HFFc6 (cell line): ENCODE measurements at places on chromosomes 2 and 18.

DNA sequence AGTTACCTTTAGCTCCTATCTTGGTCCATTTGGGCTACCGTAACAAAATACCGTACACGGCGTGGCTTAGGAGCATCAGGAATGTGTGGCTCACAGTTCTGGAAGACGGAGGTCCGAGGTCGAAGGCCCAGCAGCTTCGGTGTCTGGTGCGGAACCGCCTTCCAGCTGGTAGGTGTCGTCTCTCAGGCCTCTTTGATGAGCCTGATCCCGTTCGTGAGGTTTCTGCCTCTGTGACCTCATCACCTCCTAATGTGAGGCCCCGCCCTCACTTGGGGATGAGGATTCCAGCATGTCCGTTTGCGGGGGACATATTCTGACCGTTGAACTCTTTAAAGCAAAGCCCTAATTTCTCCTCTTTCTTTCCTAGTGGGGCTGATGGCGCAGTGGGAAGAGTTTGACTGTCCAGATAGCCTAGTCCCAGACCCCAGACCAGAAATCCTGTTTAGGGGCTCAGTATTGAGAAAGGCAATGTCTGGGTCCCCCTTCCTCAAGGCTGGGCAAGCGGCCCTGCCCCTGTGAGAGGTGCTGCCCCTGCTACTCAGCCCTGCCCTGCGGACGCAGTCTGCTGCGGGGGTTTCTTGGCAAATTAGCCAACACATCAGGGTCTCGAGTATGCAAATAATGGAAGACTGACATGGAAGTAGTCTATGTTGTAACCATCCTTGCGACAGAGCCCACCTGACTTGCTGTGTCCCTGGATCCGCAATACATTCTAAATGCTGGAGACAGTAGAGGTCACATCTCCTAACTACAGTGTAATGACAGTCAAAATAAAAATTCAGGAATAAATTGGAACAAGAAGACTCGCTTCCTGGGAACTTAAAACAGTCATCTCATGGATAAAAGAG, 128.0 kb downstream of the ASB1 start:
- no peak for DNase-seq

DNA sequence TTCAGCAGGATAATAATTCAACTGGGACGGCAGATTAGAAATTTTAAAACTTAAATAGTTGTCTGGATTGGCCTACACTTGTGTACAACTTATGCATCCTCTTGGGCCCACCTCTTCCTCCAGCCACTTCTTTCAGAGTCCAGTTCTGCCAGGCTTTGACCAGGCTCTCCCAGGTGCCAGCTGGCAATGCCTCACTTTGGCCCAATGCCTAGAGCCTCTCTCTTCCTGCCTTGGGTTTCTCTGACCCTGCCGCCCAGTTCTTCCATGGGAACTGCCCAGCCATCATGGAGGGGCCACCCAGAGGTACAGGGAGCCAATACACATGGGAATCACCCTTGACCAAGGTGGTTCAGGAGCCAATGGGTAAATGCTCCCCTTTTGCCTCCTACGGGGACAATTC, 135.5 kb downstream of the IRS1 start:
- no peak for DNase-seq

DNA sequence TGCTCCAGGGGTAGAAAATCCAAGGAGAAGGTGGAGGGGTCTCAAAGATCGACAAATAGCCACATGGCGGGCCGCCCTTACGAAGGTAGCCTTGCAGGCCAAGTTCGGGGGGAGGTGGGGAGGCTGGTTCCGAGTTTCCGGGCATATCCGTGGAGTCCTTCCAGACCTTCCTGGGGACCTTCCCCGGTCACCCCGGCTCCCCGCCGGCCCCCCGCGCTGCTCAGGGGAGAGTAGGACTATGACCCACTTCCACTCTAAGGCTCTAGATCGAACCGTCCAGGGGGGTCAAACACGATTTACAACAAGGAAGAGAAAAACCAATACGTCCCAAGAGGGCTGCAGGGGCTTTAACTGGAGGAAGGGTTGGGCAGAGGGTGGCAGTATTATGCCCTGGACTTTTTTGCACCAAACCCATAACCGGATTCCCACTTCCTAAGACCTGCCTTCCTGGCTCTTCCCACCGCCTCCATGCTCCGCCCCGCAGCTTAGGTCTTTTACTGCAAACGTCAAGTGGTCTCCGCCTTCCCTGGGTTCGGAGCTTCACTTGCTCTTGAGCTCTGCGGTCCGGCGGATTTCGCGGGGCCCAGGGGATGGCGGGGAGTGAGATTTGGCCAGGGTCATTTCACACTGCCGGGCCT, 779 bp upstream of the LYPD6 start:
- DNase-seq, result peak; percentile 48

- DNase-seq, result no peak
Observed at GRCh38 chr18:58078889-58079573, 35.0 kb downstream of the NEDD4L start.

DNA sequence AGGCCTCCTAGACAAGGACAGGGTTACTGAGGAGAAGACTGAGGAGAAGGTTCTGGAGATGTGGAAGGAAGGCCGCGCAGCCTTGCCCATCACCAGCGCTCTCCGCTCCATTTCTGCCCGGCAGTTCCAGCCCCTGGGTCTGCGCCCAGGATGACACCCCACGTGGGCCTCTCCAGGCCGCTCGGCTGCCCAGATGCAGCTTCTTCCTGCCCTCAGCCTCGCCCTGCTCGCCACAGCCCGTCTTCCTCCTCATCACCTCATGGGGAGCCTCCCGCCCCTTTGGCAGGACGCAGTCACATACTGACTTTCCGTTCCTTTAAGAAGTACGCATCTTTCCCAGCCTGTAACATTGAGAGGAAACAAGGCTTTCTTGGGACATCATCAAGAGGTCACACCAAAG, 37.1 kb downstream of the SNTG2 start:
- no peak for DNase-seq

GRCh38 chr2:161147856-161148255, 12.4 kb upstream of the TANK start:
- DNase-seq, result no peak

GRCh38 chr2:8996006-8996405, 7.5 kb downstream of the MBOAT2 start:
- DNase-seq, result no peak

DNA sequence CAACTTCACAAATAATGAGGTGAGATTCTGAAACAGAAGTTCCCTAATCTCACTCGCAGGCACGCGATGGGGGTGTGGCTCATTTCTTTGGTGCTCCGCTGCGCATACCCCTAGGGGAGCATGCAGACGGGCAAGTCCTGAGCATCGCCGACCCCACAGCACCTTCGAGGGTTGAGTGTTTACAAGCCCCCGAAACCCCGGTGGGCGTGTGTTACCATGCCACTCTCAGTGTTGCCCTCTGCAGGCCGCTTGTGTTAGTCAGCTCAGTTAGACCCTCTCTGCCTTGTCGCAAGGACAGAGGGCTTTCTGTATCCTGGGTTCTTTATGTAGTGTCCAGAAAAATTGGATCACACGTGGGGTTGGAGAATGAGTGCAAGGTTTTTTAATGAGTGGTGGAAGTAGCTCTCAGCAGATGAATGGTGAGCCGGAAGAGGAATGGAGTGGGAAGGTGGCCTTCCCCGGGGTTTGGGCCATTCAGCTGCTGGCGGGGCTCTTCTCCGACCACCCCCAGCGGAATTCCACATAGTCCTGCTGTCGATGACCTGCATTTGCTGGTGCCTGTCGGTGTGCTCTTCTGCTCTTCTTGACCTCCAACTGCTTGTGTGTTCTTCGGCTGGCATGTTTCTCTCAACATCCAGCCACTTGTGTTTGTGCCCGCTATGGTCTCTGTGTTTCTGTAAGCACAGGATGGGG, 191.3 kb downstream of the RPRM start:
- DNase-seq, result no peak

DNA sequence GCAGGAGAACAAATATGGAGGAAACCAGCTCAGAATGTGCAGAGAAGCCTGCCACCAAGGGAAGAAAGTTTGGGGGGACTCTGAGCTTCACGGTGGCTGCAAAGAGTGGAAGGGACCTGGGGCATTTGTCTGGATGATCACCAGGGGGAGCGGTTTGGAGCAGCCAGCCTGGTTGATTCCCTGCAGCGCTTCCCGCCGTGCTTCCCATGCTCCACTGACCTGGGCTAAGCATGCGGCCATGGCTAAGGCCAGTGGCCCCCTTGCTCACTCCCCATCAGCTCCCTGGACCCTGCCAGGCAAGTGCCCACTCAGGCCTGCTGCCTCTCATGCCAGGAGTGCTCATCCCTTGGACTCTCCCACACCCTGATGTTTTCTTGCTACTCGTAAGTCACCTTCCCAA, 27.0 kb downstream of the NTSR2 start:
- DNase-seq, result no peak

- DNase-seq, result peak; percentile 52
Observed at GRCh38 chr2:29196792-29197788, 81.9 kb downstream of the CLIP4 start.

GRCh38 chr2:159009940-159010339, 41.5 kb downstream of the TANC1 start:
- no peak for DNase-seq

DNA sequence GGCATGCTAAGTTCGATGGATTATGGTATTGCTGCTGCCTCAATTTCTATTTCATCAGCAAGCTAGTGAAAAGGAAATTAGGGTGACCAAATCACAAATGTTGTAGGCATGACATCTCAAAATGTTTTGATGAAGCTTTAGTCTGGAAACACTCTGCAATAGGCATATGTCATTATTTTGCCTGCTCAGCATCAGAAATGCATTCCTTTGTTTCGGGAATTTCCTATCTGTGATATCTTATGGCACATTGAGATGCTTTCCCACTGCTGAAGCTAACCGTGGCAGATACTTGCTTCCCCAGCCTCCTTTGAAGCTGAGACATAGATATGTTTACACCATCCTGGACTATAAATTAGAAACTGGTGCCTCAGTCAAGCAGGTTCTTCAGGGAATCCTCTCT, 119.7 kb downstream of the CDC42EP3 start:
- no peak for DNase-seq

DNA sequence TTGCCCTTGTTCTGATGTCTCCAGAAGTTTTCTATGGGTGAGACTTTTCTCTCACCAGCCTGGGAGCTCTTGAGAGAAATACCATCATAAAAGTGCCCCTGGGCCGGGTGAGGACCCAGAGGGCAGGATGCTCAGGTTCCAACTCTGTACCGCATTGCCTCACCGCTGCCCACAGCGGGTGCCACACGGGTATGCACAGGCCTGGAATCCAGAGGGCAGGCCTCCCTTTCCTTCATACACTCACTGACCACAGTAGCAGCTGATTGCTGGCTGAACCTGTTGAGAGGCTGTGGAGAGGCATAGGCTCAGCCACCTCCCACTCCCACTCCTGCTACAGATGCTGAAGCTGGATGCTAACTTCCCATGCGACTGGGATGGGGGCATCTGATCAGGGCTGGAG, 293.8 kb downstream of the CYP26B1 start:
- no peak for DNase-seq

- DNase-seq, result no peak
Observed at GRCh38 chr18:58860747-58861231, 3.9 kb upstream of the ZNF532 start.

DNA sequence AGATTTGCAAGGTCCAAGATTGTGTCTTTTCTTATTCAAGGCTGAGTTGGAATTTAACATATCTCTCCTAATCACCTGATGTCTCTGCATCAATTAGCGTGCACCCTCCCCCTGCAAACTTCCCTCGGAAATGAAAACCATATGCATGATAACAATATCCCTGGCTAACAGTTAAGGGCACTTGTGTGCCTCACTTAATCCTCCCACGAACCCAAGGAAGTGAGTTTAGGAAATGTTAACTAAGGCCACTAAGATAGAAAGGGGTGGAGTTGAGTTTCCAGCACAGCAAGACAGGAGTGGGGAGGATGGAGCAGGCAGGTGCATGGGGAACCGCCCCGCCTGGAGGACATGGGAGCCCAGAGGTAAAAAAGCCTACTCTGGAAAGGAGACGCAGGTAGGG, 52.4 kb upstream of the PTMA start:
- DNase-seq, result no peak

- no peak for DNase-seq
Observed at GRCh38 chr2:69947325-69947931, 14.0 kb downstream of the ASPRV1 start.

GRCh38 chr2:10774394-10774793, 38.2 kb downstream of the PDIA6 start:
- no peak for DNase-seq

DNA sequence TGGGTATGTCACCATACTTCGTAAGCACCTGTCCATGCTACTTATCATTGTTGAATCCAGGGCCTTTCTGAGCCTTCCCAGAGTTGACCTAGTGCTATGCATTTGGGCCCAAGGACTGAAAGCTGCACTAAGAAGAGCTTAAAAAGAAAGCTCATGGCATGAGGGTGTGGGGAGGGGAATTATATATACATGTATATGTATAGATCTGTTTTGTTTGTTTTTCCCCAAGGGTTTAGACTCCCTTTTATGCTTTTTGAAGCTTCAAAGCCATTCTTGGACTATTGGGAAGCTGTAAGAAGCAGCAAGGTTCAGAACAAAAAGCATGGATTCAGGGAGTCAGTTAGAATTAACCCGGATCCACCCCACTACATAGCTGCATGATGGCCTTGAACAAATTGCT, 23.3 kb downstream of the MFF start:
- DNase-seq, result no peak

GRCh38 chr2:191115804-191116203, 35.0 kb downstream of the STAT4 start:
- no peak for DNase-seq

- DNase-seq, result no peak
Observed at GRCh38 chr2:95353613-95354468, 48.7 kb upstream of the FAHD2A start.

GRCh38 chr2:12064153-12064552, 317.7 kb downstream of the LPIN1 start:
- no peak for DNase-seq

- DNase-seq, result no peak
Observed at GRCh38 chr2:20585710-20586594, 64.9 kb downstream of the HS1BP3 start.

- no peak for DNase-seq
Observed at GRCh38 chr2:176283291-176284068, 14.2 kb downstream of the MTX2 start.

GRCh38 chr18:49769047-49769728, 44.1 kb downstream of the ACAA2 start:
- DNase-seq, result no peak

DNA sequence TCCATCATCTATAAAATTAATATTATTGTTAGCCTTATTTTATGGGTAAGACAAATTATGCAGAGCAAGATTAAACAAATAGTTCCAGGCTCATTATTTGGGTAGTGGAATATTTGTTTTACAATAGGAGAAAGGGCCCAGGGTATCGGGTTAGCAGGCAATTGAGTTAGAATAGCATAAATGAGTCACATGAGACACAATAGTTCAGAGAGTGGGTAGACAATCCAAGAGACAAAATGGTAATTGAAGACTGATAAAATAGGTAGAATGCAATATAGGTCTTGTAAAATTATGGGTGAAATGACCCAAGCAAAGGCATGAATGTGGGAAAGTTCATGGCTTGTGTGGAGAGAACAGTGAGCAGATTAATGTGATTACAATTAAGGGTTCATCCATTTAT, 790.9 kb upstream of the GCFC2 start:
- no peak for DNase-seq

GRCh38 chr2:63052411-63053080, 1.9 kb downstream of the OTX1 start:
- DNase-seq, result no peak
